ENCODE measurements at places on chromosomes 1 and 21.

DNA sequence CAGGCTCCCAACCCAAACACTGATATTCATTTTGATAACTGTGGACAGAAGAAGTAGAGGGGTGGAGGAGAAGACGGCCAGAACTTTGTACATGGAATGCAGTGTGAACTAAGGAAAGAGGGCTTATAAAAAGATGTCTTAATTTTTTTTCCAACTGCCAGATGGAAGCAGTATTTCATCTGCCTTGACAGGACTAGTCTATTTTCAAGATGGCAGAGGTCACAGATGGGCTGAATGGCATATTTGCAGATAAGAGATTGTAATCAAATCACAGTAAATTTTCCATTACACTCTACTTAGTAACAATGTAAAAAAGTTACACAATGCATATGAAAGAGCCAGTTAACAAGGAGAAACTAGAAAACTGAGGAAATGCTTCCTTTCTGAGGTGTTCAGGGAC lies 246.8 kb upstream of the FMN2 start:
- DNase-seq, result no peak

DNA sequence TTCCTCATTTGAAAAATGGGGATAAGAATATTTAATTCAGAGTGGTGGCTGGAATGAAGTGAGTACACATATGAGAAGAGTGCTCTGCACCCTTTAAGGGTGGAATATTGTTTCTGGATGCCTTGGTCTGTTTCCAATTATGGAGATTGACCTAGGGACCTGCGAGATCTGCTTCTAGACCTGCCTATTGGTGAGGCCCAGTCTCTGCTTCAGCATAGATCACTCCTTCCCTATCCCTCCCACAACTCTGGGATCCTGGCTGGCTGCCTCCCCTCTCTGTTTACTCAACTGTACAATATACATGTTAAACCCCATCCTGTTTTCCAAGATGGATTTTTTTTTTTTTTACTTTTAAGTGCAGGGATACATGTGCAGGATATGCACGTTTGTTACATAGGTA lies 6.4 kb upstream of the LDLRAD1 start:
- DNase-seq, result peak; percentile 11

DNA sequence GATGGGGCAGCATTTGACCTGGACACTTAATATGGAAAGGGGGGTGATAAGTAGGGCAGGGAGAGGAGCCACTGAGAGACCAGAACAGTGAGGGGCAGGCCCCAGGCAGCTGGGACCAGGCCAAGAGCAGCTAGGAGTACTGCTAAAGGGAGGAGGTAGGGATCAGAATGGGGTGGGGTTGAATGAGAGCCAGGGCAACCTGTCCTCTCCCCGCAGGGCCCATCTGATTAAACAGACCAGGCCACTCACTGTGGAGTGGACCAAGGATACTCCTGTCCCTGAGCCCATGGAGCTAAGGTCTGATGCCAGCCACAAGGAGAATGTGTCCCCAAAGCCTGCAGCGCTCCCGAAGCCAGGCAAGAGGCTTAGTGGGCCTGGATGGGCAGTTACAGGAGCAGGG lies 2.1 kb downstream of the C1orf167 start:
- no peak for DNase-seq

DNA sequence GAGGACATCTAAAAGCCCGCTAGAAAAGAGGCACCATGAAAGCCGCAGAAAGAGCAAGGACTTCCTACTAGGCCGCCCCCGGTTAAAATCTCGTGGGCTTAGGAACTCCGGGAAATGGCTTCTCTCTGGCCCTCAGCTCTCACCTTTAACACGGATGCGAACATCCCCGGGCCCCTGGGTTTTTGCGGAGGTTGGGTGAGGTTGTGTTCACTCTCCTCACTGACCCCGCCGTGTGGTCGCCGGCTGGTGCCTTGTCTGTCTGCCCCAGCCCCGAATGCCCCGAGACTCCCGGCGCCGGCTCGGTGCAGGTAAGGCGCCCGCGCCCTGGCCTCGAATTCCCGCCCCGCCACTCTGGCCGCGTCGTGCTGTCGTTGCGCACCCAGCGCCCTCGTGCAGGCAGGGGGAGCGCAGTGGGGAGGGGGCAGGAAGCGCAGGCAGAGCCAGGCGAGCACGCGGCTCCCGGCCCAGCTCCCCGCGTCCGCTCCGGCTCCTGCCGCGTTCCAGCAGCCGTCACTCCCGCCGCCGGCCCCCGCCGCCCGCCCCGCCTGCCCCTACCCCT lies at the start of gene SHISAL2A:
Gene SHISAL2A (plus strand): TSS at position 437 of the 559 bp plus-strand sequence. CDS start 326 bp downstream, outside the sequence.
- DNase-seq, result peak; percentile 55

DNA sequence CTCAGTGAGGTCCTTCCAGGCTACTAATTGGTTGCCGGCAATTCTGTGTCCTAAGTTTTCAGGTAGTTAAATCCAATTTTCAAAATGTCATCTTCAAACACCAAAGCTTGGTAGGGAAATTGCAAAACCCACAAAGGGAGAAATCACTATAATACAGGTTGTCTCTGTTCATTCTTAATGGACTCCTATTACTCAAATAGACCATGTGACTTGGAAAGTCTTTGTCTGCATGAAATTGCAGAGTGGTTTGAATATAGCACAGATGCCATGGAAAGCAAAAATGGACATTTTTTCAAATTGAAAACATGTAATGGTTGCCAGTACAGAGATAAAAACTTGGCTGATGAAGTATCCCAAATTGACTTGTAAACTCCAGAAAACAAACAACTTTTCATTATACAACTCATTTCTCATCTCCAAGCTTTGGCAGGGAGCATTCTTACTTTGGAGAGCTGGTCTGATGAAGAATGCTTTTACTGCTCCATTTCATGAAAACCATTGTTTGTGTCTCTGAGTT lies 169.5 kb upstream of the PKN2 start:
- no peak for DNase-seq

- no peak for DNase-seq
Measured at GRCh38 chr1:156217871-156218270, 5.1 kb downstream of the PMF1 start.

- DNase-seq, result no peak
Measured at GRCh38 chr1:186122837-186123236, 252.2 kb downstream of the TPR start.

DNA sequence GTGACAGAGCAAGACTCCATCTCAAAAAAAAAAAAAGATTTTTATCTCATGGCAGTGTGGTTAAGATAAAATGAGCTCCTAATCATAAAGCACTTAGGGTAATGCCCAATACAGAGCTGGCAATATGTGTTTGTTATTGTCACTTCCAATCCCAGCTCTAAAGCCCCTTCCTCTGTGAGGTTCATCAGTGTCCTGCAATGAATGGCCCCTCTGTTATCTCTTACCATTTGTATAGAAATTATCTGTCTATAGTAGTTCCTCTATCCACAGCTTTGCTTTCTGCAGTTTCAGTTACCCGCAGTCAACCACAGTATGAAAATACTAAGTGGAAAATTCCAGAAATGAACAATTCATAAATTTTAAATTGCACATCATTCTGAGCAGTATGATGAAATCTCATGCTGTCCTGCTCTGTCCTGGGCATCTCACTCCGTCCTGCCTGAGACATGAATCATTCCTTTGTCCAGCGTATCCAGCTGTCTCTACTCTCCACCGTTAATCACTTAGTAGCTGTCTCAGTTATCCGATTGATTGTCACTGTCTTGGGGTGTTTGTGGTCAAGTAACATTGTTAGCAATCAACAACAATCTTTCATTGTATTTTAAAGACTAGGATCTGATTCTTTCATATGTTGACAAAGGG lies 50.2 kb upstream of the DNAH14 start:
- no peak for DNase-seq

DNA sequence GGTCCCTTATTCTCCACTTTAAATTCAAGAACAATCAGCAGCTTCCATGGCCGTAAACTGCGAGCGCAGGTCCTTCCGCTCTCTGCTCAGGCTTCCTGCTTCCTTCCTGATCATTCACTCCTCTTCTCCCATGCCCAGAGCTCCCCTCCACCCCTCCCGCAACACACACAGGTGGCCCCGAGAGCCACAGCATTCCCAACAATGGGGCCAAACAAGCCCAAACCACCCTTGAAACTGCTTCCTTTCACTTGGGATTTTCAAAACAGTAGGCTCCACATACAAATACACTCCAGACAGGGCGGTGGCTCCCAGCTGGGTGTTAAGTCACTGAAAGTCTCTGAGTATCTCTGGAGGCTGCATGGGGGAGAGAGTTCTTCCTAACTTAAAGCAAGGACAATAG lies 11.4 kb downstream of the FAM89A start:
- no peak for DNase-seq

- no peak for DNase-seq
Measured at GRCh38 chr1:150073516-150073915, 5.9 kb downstream of the VPS45 start.

- DNase-seq, result peak; percentile 38
Measured at GRCh38 chr1:223429313-223429731, 36.1 kb downstream of the CCDC185 start.

DNA sequence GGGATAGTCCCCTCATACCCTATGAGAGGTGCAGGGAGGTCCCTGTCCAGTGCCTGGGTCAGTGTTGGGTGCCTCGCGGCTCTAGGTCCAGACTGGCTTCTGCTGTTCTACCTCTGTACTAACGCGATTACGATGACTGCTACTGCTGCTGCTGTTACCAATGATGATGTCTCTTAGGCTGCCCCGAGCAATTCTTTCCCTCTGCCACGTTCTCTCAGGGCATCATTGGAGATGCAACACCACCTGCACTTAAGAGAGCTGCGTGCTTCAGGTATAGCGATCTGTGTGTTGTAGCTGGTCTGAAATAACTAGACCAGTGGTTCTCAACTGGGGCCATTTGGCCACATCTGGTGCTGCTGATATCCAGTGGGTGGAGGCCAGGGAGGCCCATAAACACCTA lies 36.9 kb downstream of the KAZN start:
- DNase-seq, result no peak

DNA sequence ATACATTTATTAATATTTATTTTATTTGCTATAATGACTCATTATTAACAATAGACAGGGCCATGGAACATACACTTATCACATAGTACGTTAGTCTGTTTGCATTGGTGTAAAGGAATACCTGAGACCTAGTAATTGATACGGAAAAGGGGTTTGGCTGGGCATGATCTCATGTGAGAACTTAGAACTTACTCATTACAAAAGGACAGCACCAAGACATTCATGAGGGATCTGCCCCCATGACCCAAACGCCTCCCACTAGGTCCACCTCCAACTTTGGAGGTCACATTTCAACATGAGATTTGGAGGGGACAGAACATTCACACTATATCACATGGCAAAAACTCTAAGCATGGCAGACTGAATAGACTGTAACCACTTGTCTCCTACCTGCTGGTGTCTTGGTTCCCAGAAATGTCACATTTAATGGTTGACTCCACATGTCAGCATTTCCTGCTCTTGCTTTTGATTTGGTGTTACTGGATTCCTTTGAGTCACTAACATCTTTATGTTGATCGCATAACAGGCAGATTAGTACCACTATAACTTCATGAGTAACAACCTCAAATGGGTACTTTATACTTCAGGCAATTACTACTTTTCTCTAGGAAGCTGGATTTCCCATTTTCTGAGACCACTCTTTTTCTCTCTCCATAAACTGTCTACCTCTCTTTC lies 3.5 kb upstream of the C1orf116 start:
- no peak for DNase-seq

GRCh38 chr1:100387657-100388350 lies 35.5 kb downstream of the CDC14A start:
- peak; percentile 25 for DNase-seq

DNA sequence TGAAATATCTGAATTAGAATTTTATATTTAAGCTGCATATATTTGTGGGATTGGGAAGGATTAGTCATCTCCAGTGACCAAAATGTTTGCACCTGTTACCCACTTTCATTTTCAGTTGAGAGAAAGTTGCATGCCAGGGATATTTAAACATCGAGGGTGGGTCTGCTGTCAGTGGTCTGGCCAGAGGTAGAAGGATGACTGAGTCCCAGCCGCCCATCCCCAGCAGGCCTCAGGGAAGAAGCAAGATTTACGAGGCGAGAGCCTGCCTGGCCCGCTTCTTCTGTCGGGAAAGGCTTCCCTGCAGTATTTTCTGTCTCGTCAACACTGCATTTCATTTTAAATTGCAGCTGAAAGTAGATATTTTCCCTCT lies 1.4 kb upstream of the MAN1C1 start:
- no peak for DNase-seq

DNA sequence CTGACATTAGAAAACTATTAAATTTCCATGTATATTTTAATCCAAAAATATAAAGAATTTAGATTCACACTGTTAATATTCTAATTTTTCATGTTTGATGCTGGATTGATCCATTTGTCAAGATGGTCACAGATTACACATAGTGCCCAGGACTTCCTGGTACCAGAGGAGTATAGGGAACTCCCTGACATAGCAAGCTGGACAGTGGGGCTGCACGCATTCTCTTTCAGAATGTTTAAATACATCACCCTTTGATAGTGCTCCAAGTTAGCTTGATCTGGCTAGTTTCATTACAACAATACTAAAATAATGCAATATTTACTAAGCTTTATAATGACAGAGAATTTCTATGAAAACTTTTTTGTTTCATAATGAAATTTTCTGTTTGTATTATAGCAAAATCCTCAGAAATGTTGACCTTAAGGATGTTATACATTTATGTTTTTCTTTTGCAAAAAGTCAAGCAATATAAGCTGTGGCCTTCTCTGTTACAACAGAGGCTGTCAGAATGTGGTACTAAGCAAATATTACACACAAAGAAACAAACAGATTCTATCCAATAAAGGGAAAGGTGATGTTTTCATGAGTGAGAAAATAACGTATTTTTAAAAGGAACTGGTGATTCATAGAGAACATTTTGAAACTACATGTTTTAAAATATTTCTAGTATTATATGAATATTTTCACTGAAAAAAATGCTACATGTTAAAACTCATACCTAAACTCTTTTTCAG lies 84.7 kb downstream of the SLC35F3 start:
- DNase-seq, result no peak

- DNase-seq, result no peak
Measured at GRCh38 chr1:222417264-222417663, 130.6 kb downstream of the HHIPL2 start.

Measured in tongue (tissue), 3 donors.